ENCODE measurements at places on chromosomes 2 and 18.
A peak's percentile ranks its signal among the peaks of the same experiment; 100 is the strongest.

GRCh38 chr2:149027590-149028250 lies 10.8 kb upstream of the LYPD6B start:
- DNase-seq = peak; percentile 28

DNA sequence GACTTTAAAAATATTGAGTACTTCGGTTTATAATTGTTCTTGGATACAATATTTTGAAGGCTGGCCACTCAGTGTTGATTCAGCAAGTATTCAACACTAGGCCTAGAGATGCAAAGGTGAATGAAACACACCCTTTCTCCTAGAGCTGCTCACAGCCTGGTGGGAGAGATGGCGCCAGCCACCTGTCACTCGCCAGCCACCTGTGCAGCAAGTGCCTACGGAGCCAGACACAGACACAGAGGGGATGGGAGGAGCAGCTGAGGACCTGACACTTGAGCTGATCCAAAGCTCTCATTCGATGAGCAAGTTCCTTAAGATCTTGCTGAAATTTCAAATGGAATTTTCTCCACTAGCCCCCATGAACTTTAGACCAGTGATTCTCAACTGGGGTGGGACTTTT lies 151.1 kb upstream of the RIOK3 start:
- DNase-seq = peak; percentile 86

- DNase-seq = no peak
Measured at GRCh38 chr2:235303499-235304291, 190.1 kb upstream of the AGAP1 start.

DNA sequence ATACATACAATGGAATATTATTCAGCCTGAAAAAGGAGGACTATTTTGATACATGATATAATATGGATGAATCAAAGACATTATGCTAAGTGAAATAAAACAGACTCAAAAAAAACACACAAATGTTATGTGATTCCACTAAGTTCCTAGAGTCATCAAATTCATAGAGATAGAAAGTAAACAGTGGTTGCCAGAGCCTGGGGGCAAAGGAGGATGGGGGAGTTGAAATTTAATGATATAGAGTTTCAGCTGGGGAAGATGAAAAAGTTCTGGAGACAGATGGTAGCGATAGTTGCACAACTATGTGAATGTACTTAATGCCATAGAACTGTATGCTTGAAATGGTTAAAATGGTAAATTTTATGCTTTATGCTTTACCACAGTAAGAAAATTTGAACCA lies 119.7 kb downstream of the METTL4 start:
- no peak for DNase-seq

DNA sequence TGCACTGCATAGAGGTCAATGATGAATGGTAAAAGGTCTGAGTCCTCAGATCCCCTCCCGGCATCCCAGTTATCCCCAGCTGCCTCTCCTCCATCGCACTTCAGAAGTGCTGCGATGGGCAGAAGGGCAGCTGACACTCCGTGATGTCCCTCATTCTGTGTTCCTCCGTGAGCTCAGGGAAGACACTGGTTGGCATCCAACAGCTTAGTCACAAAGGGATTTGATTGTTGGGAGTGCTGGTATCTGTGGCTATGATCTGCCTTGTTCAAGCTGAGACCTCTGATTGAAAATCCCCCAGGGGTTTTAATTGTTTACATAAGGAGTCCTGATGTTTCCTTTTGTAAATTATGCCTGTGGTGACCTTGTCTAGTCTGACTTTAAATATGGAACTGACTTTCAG lies 19.0 kb upstream of the SAG start:
- no peak for DNase-seq

- no peak for DNase-seq
Measured at GRCh38 chr18:172361-172760, 14.0 kb downstream of the USP14 start.

- peak; percentile 39 for DNase-seq
Measured at GRCh38 chr18:46481847-46482245, 175.2 kb downstream of the LOXHD1 start.

- DNase-seq = no peak
Measured at GRCh38 chr2:121333231-121333630, 48.2 kb upstream of the TFCP2L1 start.

GRCh38 chr18:59055345-59056032 lies 84.2 kb upstream of the SEC11C start:
- DNase-seq = peak; percentile 26

- peak; percentile 25 for DNase-seq
Measured at GRCh38 chr2:121567957-121568409, 37.3 kb downstream of the RNU4ATAC start.

- DNase-seq = no peak
Measured at GRCh38 chr2:128032092-128032491, 4.2 kb upstream of the SAP130 start.
